ENCODE measurements at places on chromosomes 3 and 15.

DNA sequence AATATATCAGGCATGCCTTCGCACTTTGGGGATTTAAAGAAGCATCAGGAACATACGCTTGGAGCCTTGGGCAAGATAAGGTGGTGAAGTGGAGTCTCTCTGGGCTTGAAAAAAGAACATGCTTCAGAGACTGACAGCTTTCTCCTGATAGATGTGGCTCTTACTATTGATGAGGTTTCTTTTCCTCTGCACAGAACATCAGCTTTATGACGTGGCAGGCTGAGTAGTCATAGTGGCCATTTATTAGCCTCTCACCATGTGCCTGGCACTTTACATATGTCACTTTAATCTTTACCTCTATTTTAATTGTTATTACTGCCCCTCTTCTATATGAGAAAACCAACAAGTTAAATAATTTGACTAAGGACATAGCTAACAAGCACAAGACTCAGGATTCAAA, 19.0 kb upstream of the LRRC58 start:
- no peak for DNase-seq

DNA sequence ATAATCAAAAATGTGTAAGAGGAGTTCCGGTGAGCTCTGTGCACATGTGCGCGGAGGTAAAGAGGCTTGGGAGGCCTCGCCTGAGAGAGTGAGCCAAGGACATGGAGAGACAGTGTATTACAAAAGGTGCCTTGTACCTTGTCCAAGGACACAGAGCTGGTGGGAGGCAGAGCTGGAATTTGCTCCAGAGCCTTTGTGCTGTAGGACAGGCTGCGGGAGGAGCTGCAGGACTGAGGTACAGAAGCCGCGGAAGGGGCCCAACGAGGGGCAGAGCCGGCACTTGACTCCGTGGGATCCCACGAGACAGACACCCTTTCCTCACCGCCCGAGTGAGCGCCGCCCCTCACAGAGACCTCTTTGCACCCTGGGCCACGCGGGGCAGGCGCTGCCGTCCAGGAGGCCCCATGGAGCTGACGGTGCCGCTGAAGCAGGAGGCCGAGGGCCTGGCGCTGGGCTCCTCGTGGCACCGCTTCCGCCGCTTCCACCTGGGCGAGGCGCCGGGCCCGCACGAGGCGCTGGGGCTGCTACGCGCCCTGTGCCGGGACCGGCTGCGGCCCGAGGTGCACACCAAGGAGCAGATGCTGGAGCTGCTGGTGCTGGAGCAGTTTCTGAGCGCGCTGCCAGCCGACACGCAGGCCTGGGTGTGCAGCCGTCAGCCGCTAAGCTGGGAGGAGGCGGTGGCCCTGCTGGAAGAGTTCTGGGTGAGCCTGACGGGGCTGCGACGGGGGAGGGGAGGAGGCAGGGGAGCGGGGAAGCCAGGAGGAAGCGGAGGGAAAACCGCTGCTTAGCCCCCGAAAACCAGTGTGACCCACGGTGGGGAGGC, 68.7 kb downstream of the SLTM start:
- DNase-seq, result no peak

GRCh38 chr3:177357352-177358090, 160.2 kb upstream of the TBL1XR1 start:
- DNase-seq, result no peak

DNA sequence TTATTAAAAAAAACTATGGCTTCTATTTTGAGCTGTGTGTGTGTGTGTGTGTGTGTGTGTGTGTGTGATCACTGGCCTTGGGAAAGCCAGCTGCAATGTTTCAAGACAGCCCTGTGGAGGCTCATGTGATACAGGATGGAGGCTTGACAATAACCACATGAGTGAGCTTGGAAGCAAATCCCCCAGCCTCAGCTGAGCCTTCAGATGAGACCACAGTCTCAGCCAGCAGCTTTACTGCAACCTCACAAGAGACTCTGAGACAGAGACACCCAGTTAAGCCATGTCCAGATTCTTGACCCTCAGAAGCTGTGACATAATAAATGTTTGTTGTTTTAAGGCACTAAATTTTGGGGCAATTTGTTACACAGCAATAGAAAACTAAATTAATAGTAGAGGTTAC, 52.5 kb downstream of the GRK7 start:
- no peak for DNase-seq

- no peak for DNase-seq
Observed at GRCh38 chr3:10294030-10294586, 1.4 kb upstream of the GHRL start.

DNA sequence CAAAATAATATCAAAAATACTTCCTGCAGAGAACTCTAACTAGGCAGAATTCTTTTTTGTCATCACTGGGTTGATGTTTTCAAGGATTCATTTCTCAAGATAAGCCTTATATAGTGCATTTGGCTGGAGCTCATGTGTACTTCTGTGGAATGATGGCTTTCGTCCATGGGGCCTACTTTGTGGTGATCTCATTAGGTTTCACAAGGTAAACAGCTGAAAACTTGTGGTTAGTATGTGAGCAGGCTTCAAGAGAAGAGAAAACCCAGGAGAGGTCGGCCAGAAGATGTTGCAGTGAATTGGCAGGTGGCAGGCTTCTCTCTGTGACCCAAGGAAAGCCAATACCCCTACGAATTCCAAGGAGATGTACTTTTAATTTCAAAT, 121.4 kb upstream of the PHLDB2 start:
- DNase-seq, result no peak
